ENCODE measurements at places on chromosomes 16 and 17. TPM values are rescaled to one million over a fixed set of nuclear protein-coding genes. Genes with fewer than 3 reads are reported as not detected.
A peak's percentile ranks its signal among the peaks of the same experiment; 100 is the strongest.

Gene ABCA8
- not detected for total RNA-seq

Gene SDR42E2
- total RNA-seq = 0.93 TPM

Gene KRT24
- not detected for total RNA-seq

Gene SCIMP
- 8.0 TPM for total RNA-seq

Gene MT1X
- total RNA-seq = 20.0 TPM

GRCh38 chr17:31738996-31739699, 119.9 kb downstream of the COPRS start:
- H3K27me3 ChIP-seq = no peaks in the 10 kb centered on the region
- H3K4me1 ChIP-seq = no peaks in the 10 kb centered on the region
- no peaks in the 10 kb centered on the region for H3K36me3 ChIP-seq
- no peak overlapping the region for H3K4me3 ChIP-seq
- DNase-seq = no peak

DNA sequence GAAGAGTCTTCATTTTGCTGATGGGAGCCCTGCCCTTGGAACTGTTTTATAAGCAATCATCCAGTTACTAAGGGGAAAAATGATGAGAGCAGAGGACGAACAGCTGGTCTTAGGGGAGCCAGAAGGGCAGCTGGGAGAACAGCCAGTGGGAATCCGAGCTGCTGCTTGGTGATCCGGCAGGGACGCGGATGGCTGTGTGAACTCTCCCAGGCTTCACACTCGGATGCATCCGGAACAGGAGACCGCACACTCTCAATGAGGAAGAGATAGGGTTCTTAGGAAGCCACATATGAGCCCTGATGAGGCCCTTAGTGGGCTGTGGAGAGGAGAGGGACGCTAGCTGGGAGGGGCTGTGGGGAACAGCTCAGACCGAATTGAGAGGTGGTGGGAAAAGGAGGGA, 5.0 kb upstream of the CACNG5 start:
- H3K36me3 ChIP-seq = no peaks in the 10 kb centered on the region
- DNase-seq = no peak
- peaks cover 10% of the 10 kb centered on the region for H3K27me3 ChIP-seq
- no peak overlapping the region for H3K4me3 ChIP-seq

DNA sequence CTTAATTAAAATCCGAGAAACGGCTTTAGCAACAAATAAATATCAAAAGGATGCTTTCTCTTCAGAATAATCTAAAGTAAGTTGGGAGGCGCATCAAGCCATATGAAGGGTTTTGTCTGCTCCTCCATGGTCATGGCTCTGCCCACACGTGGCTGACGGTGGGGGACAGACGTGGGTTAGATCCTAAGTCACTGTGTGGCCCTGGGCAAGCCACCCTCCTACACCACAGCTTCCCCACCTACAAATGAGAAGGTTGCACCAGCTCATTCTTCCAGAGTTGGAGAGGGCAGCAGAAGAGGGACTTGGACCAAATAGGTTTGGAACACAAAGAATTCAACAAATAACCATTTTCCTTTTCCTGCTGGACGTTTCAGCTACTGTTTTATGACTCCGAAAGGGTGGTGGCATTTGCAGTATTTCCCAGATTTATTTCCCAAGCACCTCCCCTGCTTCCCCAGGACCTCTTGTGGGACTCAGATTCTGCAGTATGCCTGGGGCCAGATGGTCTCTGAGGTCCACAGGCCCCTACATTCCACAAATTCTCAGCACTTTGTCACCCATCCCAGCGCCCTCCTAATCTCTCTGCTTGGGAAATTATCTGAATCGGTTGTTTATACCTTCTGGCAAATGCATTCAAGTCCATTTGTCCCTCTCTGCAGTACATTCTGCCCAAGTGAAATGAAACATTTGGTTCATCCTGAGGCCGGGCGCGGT, 17.8 kb downstream of the LRRC75A start:
- no peak overlapping the region for H3K4me3 ChIP-seq
- no peaks in the 10 kb centered on the region for H3K36me3 ChIP-seq
- no peak overlapping the region for H3K27ac ChIP-seq

DNA sequence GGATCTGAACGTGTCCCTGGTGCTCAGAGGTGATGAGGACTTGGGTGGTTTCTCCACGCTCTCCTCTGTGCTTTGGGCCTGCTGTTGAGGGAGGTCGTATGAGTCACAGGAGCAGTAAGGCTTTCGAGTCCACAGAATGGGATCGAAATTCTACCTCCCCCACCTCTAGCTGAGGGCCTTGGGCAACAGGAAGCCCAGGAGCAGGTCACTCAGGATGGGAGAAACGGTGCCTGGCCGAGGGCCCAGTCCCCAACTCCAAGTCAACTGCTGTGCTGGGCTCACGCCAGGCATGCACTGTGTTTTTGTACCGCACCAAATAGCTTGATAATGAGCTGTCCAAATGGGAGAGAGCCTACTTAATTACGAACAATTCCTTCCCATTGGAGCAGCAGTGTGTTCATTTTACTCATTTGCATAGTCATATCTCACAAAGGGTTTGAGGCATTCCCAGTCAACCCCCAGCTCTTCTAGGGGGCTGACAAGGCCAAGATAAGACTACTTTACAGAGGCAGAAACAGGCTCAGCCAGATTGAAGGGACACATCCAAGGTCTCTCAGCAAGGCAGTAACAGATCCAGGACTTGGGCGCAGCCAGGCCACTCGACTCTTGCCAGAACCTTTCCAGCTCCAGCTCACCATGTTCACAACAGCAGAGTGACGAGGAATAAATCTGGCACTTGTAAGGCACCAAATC, 53.6 kb downstream of the WNT3 start:
- H3K27me3 ChIP-seq = peaks cover 3% of the 10 kb centered on the region
- no peak for DNase-seq
- H3K36me3 ChIP-seq = no peaks in the 10 kb centered on the region

- no peak for DNase-seq
- peaks cover 86% of the 10 kb centered on the region for H3K36me3 ChIP-seq
- H3K27ac ChIP-seq = no peak overlapping the region
- no peaks in the 10 kb centered on the region for H3K27me3 ChIP-seq
Observed at GRCh38 chr17:17140590-17140980, 65.5 kb downstream of the PLD6 start.

- no peaks in the 10 kb centered on the region for H3K36me3 ChIP-seq
- no peaks in the 10 kb centered on the region for H3K27me3 ChIP-seq
- H3K4me3 ChIP-seq = no peak overlapping the region
- peak overlapping the region; percentile 94 for H3K27ac ChIP-seq
- H3K4me1 ChIP-seq = peaks cover 73% of the 10 kb centered on the region
Observed at GRCh38 chr17:82216301-82217119, 3.9 kb upstream of the CCDC57 start.

GRCh38 chr16:67149276-67150046, 1.3 kb downstream of the B3GNT9 start:
- H3K36me3 ChIP-seq = peaks cover 25% of the 10 kb centered on the region
- H3K27me3 ChIP-seq = peaks cover 7% of the 10 kb centered on the region
- no peak overlapping the region for H3K27ac ChIP-seq
- H3K4me3 ChIP-seq = no peak overlapping the region
- H3K4me1 ChIP-seq = peaks cover 8% of the 10 kb centered on the region

DNA sequence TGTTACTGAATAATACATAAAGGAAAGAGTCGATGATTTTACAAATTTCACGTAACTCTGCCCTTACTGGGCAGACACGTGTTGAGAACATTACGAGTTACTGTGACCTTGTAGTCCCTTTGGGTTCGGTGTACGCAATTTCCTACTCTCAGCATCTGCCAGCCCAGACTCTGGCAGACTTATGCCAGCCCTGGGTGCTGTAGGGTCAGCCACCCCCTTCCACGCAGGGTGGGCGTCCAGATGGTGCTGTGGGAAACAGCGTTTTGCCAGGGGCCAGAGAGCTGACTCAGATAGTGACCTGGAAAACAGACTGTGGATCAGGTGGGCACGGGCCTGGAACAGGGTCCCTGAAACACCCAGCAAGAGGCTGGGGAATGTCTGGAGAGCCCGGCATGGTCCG, 148.9 kb downstream of the RPTOR start:
- H3K4me1 ChIP-seq = no peaks in the 10 kb centered on the region
- H3K27me3 ChIP-seq = no peaks in the 10 kb centered on the region
- H3K36me3 ChIP-seq = no peaks in the 10 kb centered on the region
- no peak overlapping the region for H3K27ac ChIP-seq
